ENCODE measurements at places on chromosomes 11 and 22.

DNA sequence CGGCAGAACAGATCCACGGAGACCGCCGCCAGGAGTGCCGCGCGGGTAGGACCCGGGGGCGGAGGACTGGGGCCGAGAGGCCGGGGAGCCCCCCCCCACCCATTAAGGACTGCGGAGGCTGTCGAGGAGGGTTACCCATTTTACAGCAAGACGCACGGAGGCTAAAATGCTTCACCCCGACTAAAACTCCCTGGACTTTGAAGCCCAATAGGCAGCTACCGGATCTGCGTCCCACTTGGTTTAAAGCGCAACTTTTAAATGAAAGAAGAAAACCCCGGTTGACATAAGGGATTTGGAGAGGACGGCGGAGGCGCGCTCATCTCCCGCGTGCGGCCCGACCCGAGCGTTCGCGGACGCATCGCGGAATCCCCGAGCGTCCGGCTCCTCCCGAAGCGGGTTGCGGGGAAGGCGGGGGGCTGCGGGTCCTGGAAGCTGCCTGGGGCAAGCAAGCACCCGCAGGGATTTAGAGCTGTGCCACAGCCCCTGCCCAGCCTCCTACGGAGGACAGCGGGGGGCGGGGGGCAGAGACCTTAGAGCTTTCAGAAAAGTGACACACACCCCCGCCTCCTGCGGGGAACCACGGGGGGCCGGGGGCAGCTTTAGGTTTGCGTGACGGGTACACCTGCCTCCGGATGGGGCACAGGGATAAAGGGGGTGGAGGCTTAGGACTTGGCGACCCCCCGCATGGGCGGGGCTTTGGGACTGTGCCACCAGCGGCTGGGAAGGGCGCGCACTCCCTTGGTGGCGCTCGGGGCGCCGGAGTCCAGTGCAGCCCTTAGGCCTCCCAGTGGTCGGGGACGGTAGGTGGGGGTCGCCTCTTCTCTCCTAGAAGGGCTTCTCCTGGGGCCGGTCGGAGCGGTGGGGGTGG lies 760 bp upstream of the CELSR1 start:
- DNase-seq: peak; percentile 69

DNA sequence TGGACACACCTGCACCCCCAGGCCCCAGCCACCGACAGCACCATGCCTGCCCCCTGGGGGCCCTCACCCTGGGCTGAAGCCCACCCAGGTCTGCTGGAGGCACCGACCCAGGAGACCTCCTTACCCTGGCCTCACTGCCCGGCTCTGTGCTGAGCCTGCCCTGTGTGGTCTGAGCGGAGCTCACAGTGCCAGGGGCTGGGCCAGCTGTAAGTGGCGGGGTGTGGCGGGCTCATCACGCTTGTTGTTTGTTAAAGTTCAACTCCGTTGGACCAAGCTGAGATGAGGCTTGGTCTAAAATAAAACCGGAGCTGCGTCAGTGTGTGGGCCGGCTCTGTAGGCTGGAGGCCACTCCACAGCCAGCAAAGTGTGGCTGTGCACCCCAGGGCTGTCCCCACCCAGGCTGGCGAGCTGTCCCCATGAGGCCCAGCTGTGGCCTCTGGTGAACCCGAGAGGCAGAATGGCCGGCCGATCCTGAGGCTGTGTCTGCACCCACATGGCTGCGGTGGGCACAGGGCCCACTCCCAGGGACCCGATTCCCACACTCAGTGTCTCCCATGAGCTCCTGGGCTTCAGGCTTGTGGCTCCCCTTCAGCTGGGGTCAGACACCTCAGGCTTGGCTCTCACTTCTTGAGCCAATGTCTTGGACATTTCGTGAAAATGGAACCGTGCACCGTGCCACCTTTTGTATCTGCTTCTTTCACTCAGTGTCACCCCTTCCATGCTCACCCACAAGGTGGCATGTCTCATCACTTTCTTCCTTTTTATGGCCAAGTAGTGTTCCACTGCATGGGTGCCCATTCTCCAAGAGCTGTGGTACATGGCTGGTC lies 137.9 kb downstream of the CTTN start:
- DNase-seq: peak; percentile 11

GRCh38 chr11:13602844-13603243 lies 65.6 kb upstream of the FAR1 start:
- DNase-seq: no peak

- no peak for DNase-seq
These were observed 929.0 kb upstream of the FAT3 start for GRCh38 chr11:91295591-91295990.

- no peak for DNase-seq
These were observed 34.0 kb downstream of the AMPD3 start for GRCh38 chr11:10488934-10489691.

GRCh38 chr22:26801449-26801848 lies 144.1 kb downstream of the MIAT start:
- no peak for DNase-seq

DNA sequence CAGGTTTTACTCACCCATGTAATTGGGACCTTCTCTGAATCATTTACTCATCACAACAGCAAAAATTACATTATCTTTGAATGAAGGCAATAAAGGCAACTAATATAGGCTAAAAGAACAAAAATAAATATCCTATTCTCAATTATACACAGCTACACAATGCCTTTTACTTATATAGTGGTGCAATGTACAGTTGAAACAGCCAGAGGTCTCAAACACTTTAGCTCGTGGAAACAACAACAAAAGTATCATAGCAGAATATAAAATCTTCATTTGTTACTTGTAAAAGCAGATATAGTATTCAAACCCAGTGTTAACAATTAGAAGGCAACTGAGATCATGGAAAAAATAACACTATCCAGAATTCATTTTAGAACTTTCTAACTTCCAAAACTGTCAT lies 20.6 kb upstream of the CCDC34 start:
- DNase-seq: no peak

- no peak for DNase-seq
These were observed 7.7 kb downstream of the KCTD21 start for GRCh38 chr11:78180751-78181150.

- DNase-seq: peak; percentile 55
These were observed 25.6 kb downstream of the RHOD start for GRCh38 chr11:67082071-67082791.

GRCh38 chr11:124879493-124880289 lies 14.5 kb downstream of the ROBO3 start:
- DNase-seq: no peak

GRCh38 chr11:2186669-2187279 lies 15.2 kb upstream of the TH start:
- DNase-seq: peak; percentile 80

- no peak for DNase-seq
These were observed 1.6 kb downstream of the SLC22A24 start for GRCh38 chr11:63142459-63142858.

GRCh38 chr22:33706100-33706499 lies 214.2 kb downstream of the LARGE1 start:
- DNase-seq: no peak

DNA sequence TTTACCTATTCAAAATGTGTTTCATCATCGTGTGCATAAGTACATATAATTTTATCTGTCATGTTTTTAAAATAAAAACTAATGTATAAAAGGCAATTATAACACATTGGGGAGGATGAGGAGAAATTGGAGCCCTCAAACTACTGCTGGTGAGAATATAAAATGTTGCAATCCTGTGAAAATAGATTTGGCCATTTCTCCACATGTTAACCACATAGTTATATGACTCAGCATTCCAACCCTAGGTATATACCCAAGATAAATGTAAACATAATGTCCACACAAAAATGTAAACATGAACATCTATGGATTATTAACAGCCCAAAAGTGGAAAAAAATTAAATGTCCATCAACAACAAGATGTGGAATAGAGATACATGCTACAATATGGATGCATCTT lies 928.0 kb upstream of the FAT3 start:
- DNase-seq: no peak

GRCh38 chr11:35036639-35037038 lies 102.3 kb upstream of the CD44 start:
- DNase-seq: no peak

GRCh38 chr11:45224766-45225165 lies 61.4 kb downstream of the SYT13 start:
- DNase-seq: no peak

DNA sequence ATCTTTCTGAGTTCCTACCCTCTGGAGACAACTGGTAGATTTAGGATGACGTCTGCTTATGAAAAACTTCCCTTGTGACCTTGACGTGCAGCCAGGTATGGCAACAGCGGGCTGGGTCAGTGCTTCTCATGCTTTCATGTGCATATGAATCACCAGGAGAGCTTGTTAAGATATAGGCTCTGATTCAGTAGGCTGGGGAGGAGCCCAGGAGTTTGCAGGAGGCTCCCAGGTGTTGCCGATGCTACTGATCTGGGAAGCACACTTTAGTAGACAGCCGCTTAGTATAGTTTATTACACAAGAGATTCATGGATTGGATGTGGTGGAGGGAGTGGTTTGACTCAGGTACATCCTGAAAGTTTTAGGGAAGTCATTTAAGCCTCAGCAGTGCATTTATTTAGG lies 23.8 kb downstream of the DIXDC1 start:
- no peak for DNase-seq

GRCh38 chr22:49869086-49869830 lies 15.6 kb downstream of the ZBED4 start:
- DNase-seq: no peak

DNA sequence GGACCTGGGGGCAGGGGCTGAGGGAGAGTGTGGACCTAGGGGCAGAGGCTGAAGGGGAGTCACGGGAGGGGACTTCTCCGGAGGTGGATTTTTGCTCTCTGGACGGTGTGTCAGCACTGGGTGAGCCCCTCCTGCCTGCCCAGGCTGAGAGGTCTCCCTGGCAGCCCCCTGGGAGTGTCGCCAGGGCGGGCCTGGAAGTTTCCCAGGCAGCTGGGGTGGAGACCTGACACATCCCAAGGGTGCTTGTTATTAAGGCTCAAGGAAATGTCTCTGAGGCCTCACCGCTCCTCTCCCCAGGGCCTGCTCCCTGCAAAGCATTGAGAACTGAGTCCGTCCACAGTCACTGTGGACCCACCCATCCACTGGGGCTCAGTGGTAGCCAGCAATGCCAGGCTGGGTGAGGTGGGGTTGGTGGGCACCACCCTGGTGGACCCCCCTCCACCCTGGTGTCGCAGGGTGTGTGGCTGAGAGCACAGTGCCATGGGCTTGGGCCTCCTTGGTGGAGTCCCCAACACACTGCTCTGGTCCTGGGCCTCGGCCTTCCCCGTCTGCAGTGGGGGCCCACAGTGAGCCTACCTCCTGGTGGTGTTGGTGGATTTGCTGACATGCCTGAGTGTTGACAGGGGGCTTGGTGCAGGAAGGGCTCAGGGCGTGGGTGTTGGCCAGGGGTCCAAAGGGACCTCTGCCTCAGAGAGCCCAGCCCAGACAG lies 2.5 kb downstream of the CD81 start:
- no peak for DNase-seq

- peak; percentile 3 for DNase-seq
These were observed 63.9 kb downstream of the GAS2 start for GRCh38 chr11:22730319-22730718.

- DNase-seq: no peak
These were observed 66.7 kb downstream of the MYEOV start for GRCh38 chr11:69360606-69361005.

- no peak for DNase-seq
These were observed 865.1 kb upstream of the CNTN5 start for GRCh38 chr11:98155696-98156095.

DNA sequence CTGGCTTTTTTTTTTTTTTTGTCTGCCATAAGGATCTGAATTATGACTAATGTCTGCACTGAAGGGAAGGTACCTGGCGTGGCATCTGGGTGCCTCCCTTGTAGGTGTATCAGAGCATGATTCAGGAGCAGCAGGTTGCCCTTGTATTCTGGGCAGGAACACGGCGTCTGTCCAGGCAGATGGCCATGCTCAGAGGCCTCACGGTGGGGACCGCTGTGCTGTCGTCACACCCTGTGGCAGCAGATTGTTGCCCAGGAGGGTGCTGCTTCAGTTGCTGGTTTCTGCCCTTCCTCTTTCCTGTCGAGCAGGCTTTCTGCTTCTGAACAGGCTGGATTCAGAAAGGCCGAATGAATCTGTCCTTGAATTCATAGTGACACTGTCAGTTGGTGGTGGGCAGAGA lies 11.0 kb downstream of the ZNRF3 start:
- DNase-seq: no peak

DNA sequence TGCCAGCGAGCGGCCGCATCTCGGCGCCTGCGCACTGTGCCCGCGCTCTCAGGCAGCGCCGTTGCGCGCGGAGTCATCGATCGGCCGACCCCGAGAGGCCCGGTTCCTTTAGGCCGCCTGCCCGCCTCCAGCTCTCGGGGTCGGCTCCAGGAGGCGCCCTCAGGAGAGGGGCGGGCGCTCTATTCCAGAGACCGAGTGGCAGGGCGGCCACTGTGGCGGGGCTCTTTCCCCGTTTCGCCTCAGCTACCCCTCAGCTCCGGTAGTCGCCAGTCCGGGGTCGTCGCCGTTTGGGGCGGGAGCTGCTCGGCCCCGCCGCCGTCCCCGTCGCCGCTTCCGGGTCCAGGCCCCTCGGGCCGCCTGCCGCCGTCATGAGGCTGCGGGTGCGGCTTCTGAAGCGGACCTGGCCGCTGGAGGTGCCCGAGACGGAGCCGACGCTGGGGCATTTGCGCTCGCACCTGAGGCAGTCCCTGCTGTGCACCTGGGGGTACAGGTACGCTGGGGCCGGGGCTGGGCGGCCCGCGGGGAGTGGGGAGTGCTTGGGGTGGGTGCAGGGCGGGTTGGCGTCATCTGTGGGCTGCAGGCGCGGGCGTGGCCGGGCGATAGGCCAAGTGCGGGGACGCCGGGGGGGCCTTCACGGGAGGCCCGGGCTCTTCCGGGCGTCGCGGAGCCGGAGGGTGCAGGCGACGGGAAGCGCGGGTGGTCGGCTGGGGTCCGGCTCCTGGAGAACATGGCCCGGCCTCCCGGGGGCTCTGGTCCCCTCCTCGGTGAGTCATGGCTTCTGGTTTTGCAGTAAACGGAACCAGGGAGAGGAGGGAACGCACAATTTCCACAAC lies at the start of gene FBXO7:
FBXO7 (plus strand) TSS at position 177 of the 833 bp plus-strand sequence; CDS start at position 369, 192 bp downstream.
- DNase-seq: peak; percentile 94

- peak; percentile 15 for DNase-seq
These were observed 50.2 kb upstream of the PICALM start for GRCh38 chr11:86119077-86119476.

DNA sequence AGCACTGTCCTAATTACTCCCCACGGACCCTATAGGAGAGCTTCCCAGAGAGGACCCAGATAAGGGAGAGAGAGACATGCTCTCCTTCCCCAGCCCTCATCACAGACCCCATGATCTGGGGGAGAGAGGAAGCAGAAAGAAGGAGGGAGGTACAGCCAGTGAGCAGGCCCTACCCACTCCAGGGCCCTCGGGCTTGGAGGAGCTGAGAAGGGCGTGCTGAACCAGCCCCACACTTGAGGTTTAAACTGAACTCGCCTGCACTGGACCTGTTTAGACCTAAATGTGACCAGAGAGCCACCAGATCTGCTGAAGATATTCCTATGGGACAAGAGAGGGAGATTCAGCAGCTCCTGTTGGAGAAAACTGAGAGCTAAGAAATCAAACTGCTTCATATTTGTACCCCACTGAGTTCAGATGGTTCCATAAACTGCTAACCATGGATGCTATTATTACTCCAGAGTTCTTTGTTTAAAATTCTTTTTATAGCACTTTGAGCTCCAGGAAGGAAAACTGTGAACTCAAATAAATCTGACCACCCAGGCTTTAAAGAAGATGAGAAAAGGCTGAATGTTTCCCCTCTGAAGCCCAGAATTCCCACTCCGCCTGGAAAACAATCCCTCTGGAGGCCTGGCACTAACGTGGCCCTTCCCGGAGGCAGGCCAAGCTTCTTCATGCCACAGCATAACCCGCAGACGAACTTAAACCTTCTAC lies 67.2 kb downstream of the EFCAB6 start:
- DNase-seq: no peak

- DNase-seq: no peak
These were observed 6.5 kb downstream of the RFPL3 start for GRCh38 chr22:32364210-32364609.

- DNase-seq: no peak
These were observed 197.9 kb downstream of the NXPE2 start for GRCh38 chr11:114876234-114876633.
